Activated T-helper 1 cell treated with anti-CD3 and anti-CD28 coated beads, Interleukin-12 subunit alpha, Interleukin-12 subunit beta, Interleukin-2, Interleukin-4 antibody, amounts not matched to agents 30 ng/mL and 10 ng/mL and 1 ng/mL, durations not matched to agents 14 hours and 24 hours and 36 hours (primary cell): ENCODE measurements at places on chromosomes 16 and 17. TPM values are rescaled to one million over a fixed set of nuclear protein-coding genes. Genes with fewer than 3 reads are reported as not detected.

SULT1A3 gene
- total RNA-seq: 18.9 and 20.4 TPM in 2 replicates

C16orf82 gene
- not detected in 2 replicates for total RNA-seq

CMIP gene
- 45.4 and 45.8 TPM in 2 replicates for total RNA-seq

TMEM204 gene
- 22.8 and 23.7 TPM in 2 replicates for total RNA-seq

DNASE1L2 gene
- 1.6 and 2.2 TPM in 2 replicates for total RNA-seq

HBQ1 gene
- 0.54 and 0.88 TPM in 2 replicates for total RNA-seq

FOXJ1 gene
- 0.10 TPM in 1 of 2 replicates, not detected in the other for total RNA-seq

SEZ6 gene
- total RNA-seq: not detected in 2 replicates

KRT17 gene
- total RNA-seq: 0.24 TPM in 1 of 2 replicates, not detected in the other

KRTAP4-1 gene
- total RNA-seq: not detected in 2 replicates

HEXIM1 gene
- 65.9 and 67.9 TPM in 2 replicates for total RNA-seq

KRTAP17-1 gene
- total RNA-seq: not detected in 2 replicates

SHCBP1 gene
- 46.5 and 46.8 TPM in 2 replicates for total RNA-seq

SHISA6 gene
- total RNA-seq: not detected in 2 replicates

DUXB gene
- total RNA-seq: not detected in 2 replicates

METTL16 gene
- total RNA-seq: 53.9 and 57.9 TPM in 2 replicates

FXR2 gene
- 59.5 and 63.6 TPM in 2 replicates for total RNA-seq

ZNF469 gene
- total RNA-seq: 0.57 and 0.59 TPM in 2 replicates

TEX14 gene
- 0.13 and 0.17 TPM in 2 replicates for total RNA-seq

CDH16 gene
- not detected in 2 replicates for total RNA-seq

NLK gene
- 13.6 and 15.5 TPM in 2 replicates for total RNA-seq

PRSS36 gene
- total RNA-seq: 0.27 and 0.34 TPM in 2 replicates

KRTAP4-4 gene
- not detected in 2 replicates for total RNA-seq

TBC1D3B gene
- 7.1 and 9.1 TPM in 2 replicates for total RNA-seq

KRTAP4-5 gene
- total RNA-seq: not detected in 2 replicates

SLC5A2 gene
- not detected in 2 replicates for total RNA-seq

TMED6 gene
- 1.2 and 1.3 TPM in 2 replicates for total RNA-seq

SMARCD2 gene
- 116 TPM in 2 replicates for total RNA-seq

CRHR1 gene
- total RNA-seq: not detected in 2 replicates

KCNH6 gene
- not detected in 2 replicates for total RNA-seq

TLCD2 gene
- total RNA-seq: 0.12 and 0.13 TPM in 2 replicates

DDX52 gene
- total RNA-seq: 48.7 and 55.0 TPM in 2 replicates

MRPS34 gene
- 209 and 215 TPM in 2 replicates for total RNA-seq

SPATA32 gene
- total RNA-seq: 0.44 and 0.56 TPM in 2 replicates

CES4A gene
- 33.2 and 34.2 TPM in 2 replicates for total RNA-seq

NFATC2IP gene
- total RNA-seq: 110 and 111 TPM in 2 replicates

G6PC1 gene
- total RNA-seq: not detected in 2 replicates

RGS9 gene
- 1.1 and 1.8 TPM in 2 replicates for total RNA-seq

TNFRSF13B gene
- total RNA-seq: not detected in 2 replicates

CUEDC1 gene
- 0.37 TPM in 1 of 2 replicates, not detected in the other for total RNA-seq

GIT1 gene
- 81.0 and 87.5 TPM in 2 replicates for total RNA-seq

CORO6 gene
- total RNA-seq: 5.1 and 6.4 TPM in 2 replicates

NPIPA8 gene
- 0.29 and 0.44 TPM in 2 replicates for total RNA-seq

KRT39 gene
- not detected in 2 replicates for total RNA-seq

DHRS7C gene
- not detected in 2 replicates for total RNA-seq

TERB1 gene
- 0.29 TPM in 1 of 2 replicates, not detected in the other for total RNA-seq

PRR11 gene
- 29.4 and 32.7 TPM in 2 replicates for total RNA-seq

KRTAP3-2 gene
- total RNA-seq: not detected in 2 replicates

RHBDL3 gene
- total RNA-seq: 0.10 and 0.26 TPM in 2 replicates

NDRG4 gene
- 1.5 and 1.7 TPM in 2 replicates for total RNA-seq

AXIN1 gene
- total RNA-seq: 28.1 and 30.3 TPM in 2 replicates

TOM1L1 gene
- 0.32 and 0.41 TPM in 2 replicates for total RNA-seq

KRTAP4-3 gene
- not detected in 2 replicates for total RNA-seq

CHST4 gene
- not detected in 2 replicates for total RNA-seq

TRIM25 gene
- 86.9 and 98.2 TPM in 2 replicates for total RNA-seq
